ENCODE measurements at places on chromosomes 4 and X.

GRCh38 chr4:52001616-52002015, 18.5 kb downstream of the LRRC66 start:
- no peak overlapping the region for H3K4me3 ChIP-seq
- H3K4me1 ChIP-seq, result no peaks in the 10 kb centered on the region
- H3K36me3 ChIP-seq, result no peaks in the 10 kb centered on the region
- no peak overlapping the region for H3K27ac ChIP-seq
- H3K27me3 ChIP-seq, result no peaks in the 10 kb centered on the region

DNA sequence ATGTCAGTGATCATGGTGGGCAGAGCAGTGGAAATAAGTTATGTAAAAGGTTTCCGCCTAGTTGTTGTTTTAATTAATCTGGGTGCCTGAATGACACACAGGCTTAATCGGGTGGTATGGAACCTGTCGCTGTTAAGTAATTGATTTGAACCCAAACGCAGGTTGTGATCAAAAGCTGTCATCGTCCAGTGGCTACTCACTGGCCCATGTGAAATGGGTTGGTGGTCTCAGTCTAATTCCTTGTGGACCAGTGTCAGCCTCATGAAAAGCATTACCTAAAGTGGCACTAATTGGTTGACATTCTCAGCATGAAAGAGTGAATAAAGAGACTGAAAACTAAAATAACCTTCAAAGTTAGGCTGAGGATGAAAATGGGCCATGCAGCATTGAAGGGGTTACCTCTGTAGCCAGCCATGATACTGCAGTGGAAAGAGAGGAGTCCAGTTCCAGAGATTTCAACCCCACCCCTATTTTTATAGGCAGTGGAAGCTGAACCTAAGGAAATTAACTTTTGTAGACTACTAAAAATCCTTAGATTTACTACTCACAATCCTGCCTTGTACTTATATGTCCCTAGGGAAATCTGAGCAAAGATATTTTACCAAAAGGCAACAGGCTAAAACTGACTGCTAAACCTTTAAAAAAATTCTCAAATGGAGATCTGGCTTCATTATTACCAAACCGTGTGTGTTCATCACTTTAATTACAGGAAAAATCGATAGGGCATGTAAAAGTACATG, 251.7 kb upstream of the TENM3 start:
- H3K27ac ChIP-seq, result no peak overlapping the region
- H3K4me1 ChIP-seq, result no peaks in the 10 kb centered on the region
- DNase-seq, result no peak
- no peaks in the 10 kb centered on the region for H3K27me3 ChIP-seq
- peaks cover 3% of the 10 kb centered on the region for H3K36me3 ChIP-seq
- no peak overlapping the region for H3K4me3 ChIP-seq

DNA sequence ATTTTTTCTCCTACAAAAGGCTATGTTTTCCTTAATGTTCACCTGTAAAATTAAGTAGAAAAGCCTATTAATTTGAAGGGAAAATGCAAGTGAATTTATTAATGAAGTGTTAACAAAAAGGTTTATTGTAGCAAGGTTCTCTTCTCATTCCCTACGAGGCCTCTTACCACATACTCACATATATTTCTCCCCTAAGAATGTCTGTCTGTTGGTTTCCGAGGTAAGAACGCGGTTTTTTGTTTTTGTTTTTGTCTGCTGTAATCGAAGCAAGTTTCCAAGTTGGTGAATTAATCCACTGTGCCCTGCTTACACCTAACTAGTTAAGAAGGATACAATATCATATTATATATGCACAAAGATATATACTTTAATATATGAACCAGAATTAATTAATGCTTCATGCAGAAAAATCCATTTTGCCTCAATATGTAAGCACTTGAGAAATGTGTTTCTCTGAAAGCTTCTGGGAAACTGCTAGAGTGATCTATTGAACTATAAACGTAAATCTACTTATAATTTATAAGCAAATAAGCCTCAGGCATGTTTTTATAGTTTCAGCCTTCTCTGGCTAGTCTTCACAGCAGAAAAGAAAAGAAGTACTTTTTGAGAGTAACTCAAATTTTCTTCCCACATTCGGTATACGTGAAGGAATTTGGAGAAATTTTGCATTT, 120.8 kb downstream of the EGF start:
- H3K36me3 ChIP-seq, result no peaks in the 10 kb centered on the region
- H3K27me3 ChIP-seq, result peaks cover 55% of the 10 kb centered on the region
- H3K27ac ChIP-seq, result no peak overlapping the region
- no peaks in the 10 kb centered on the region for H3K4me1 ChIP-seq
- H3K4me3 ChIP-seq, result no peak overlapping the region

GRCh38 chrX:25012793-25013631, 2.8 kb downstream of the ARX start:
- no peak for DNase-seq
- peaks cover 10% of the 10 kb centered on the region for H3K36me3 ChIP-seq
- peak overlapping the region; percentile 69 for H3K4me3 ChIP-seq
- H3K27me3 ChIP-seq, result peaks cover 44% of the 10 kb centered on the region
- peaks cover 12% of the 10 kb centered on the region for H3K4me1 ChIP-seq
- no peak overlapping the region for H3K27ac ChIP-seq

DNA sequence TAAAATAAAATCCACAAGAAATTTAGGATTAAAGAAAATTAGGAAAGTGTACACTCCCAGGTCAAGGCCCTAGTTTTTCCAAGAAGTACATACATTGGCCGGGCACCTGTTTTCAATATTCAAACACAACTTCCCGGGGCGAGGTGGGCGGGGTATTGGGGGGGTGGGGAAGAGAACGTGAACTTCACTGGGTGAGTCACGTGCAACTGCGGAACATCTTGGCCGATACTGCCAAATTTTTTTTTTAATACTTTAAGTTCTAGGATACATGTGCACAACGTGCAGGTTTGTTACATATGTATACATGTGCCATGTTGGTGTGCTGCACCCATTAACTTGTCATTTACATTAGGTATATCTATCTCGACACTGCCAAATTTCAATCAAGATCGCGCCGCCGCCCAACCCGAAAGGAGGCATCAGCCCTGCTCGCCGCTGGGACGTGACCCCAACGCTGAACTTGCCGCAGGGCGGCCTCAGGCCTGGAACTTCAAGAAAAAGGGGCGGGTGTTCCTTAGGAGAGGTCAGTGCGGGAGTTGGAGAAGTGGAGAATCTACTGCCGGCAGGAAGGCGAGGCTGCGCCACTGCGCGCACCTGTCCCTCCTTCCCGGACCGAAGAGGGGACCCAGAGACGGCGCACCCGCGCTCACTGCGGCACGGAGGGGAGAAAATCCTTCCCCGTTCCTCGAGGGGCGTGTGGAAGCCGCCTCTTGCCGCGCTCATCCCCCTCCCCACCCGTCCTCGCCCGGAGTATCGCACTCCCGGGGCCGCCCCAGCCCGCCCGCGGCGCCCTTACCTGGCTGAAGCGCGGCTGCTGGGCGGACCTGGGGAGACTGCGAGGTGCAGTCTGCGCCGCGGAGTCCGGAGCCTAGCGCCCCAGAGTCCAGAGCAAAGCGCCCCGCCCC, at the start of gene TEC:
Gene TEC (minus strand): TSS at position 883 of the 905 bp plus-strand sequence. CDS start 41,224 bp downstream, outside the sequence.
- H3K27me3 ChIP-seq, result no peaks in the 10 kb centered on the region
- no peaks in the 10 kb centered on the region for H3K36me3 ChIP-seq
- H3K27ac ChIP-seq, result peak within 1 kb of the TSS; percentile 70
- peak within 1 kb of the TSS; percentile 93 for H3K4me3 ChIP-seq

- no peak for DNase-seq
- peak overlapping the region; percentile 93 for H3K27ac ChIP-seq
- H3K4me1 ChIP-seq, result peaks cover 40% of the 10 kb centered on the region
- H3K4me3 ChIP-seq, result no peak overlapping the region
Observed at GRCh38 chr4:153480704-153481103, 14.5 kb downstream of the TMEM131L start.

DNA sequence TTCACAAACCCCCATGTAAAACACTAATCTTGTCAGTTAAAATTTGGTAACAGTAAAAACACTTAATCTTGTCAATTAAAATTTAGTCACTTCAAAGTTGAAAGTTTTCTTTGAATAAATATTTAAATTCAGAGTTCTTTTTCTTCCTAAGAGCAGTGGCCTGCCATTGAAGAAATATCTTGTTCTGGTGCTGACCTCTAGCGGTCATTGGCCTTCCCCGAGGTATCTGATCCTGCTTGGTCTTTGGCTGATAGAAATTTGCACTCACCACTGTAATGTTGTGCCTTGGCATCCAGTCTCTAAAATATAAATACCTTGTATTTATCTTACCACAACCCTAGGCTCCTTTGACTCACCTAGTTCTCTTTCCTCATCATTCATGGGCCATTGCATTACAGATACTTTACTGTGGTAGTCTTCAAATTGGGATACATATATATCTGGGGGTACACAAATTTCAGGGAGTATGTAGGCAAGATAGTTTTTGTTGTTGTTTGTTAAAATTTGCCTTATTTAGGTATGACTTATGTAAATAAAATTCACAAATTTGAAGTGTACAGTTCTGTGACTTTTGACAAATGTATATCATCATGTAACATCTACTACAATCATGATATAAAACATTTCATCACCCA, 6.7 kb upstream of the ART3 start:
- no peak overlapping the region for H3K4me3 ChIP-seq
- H3K36me3 ChIP-seq, result peaks cover 3% of the 10 kb centered on the region
- H3K27me3 ChIP-seq, result no peaks in the 10 kb centered on the region
- H3K27ac ChIP-seq, result no peak overlapping the region
- H3K4me1 ChIP-seq, result no peaks in the 10 kb centered on the region
